Diencephalon (tissue), 1 donor: ENCODE measurements at places on chromosomes 5 and 9. TPM values are rescaled to one million over a fixed set of nuclear protein-coding genes. Genes with fewer than 3 reads are reported as not detected.

PCDHB10 gene
- total RNA-seq, result 22.4 TPM

CCNH gene
- 103 TPM for total RNA-seq

SLC6A3 gene
- 12.5 TPM for total RNA-seq

CCDC152 gene
- 14.1 TPM for total RNA-seq

AJM1 gene
- total RNA-seq, result 2.8 TPM

PCDHGA11 gene
- total RNA-seq, result 18.9 TPM

C6 gene
- total RNA-seq, result 1.6 TPM
